ENCODE measurements at places on chromosomes 4 and X.

DNA sequence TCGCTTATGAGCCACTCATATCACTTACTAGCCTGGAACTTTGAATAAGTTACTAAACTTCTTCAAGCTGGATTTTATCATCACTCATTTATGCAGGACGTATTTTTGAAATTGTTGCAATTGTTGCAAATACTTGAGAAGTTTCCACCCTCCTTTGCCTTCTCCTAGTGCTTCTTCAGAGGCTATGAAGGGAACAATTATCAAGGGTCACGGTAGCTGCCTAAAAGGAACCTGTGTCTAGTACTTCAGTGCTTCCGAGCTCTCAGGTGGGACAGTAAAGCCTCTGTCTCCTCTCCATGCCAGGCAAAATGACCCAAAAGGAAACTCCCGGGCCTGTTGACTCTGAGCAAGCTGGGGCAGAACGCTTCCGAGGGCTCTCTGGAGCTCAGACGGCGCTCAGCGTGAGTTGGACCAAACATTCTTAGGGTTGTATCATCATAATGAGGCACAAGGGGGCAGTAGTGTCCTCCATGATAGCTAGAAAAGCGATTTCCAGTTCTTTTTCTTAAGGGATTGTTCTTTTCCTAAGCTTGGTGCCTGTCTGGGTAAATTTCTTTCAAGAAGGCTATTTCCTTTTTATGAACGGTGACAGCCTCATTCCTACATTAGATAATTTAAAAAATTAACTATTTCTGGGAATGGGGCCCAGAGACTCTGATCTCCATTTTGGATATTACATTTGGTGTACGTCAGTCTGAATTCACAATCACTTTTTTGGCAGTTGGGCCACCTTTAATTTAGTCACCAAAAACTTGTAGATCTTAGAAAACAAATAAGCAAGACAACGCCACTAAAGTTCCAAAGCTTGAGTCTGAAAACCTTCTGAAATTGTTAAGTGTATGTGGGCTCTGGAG, 73.1 kb downstream of the PACRGL start:
- DNase-seq, result peak; percentile 42

DNA sequence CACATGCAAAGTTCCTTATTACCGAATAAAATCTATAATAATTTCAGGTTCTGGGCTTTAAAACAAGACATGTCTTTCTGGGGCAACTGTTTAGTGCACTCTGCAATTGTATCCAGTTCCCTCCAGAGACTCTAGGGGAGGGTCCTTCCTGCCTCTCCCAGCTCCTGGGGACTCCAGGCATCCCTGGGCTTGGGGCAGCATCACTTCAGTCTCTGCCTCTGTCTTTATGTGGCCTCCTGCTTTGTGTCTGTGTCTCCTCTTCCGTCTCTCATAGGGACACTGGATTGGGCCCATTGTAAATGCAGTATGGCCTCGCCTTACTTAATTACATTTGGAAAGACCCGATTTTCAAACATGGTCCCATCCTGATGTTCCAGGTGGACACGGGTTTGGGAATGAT, 10.9 kb upstream of the ASMTL start:
- peak; percentile 22 for DNase-seq

- DNase-seq, result no peak
Measured at GRCh38 chr4:11397819-11398610, 30.7 kb downstream of the HS3ST1 start.

GRCh38 chrX:93319609-93320008, 353.8 kb downstream of the NAP1L3 start:
- no peak for DNase-seq

GRCh38 chrX:20487227-20487626, 220.5 kb upstream of the RPS6KA3 start:
- no peak for DNase-seq

DNA sequence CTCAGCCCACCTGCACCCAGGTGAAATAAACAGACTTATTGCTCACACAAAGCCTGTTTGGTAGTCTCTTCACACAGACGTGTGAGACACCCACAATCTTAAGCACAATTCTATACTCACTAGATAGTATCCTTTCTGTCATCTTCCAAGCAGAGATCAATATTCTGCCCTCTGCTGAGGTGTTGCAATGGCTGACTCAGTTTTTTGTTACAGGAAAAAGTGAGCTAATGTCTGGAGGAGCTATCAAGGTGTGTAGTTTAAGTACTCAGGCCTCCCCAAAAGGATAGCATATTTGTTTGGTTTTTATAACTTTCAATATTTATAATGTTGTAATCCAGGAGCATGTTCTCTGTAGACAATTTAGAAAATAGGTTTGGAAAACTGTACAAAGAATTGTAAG, 775.2 kb upstream of the POU3F4 start:
- DNase-seq, result no peak

DNA sequence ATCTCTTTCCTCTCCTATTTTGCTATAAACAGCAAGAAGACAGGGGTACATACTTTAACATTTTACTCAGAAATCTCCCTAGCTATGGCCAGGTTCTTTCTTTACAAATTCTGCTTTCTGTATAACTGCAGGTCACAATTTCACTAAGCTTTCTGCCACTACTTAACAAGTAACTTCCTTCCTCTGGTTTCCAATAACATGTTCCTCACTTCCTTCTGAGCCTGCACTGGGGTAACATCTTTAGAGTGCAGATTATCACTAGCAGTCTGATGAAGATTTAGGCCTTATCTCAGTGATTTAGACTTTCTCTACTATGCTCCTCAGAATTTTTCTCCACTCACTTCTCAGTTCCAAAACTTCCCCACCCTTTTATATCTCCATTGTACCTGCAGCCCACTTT, 1930.5 kb upstream of the AGA start:
- no peak for DNase-seq

- no peak for DNase-seq
Measured at GRCh38 chr4:101284546-101284945, 62.8 kb downstream of the PPP3CA start.

GRCh38 chr4:99810536-99810935, 6.1 kb upstream of the DAPP1 start:
- DNase-seq, result no peak

GRCh38 chr4:71698141-71698540, 85.7 kb downstream of the GC start:
- DNase-seq, result no peak

DNA sequence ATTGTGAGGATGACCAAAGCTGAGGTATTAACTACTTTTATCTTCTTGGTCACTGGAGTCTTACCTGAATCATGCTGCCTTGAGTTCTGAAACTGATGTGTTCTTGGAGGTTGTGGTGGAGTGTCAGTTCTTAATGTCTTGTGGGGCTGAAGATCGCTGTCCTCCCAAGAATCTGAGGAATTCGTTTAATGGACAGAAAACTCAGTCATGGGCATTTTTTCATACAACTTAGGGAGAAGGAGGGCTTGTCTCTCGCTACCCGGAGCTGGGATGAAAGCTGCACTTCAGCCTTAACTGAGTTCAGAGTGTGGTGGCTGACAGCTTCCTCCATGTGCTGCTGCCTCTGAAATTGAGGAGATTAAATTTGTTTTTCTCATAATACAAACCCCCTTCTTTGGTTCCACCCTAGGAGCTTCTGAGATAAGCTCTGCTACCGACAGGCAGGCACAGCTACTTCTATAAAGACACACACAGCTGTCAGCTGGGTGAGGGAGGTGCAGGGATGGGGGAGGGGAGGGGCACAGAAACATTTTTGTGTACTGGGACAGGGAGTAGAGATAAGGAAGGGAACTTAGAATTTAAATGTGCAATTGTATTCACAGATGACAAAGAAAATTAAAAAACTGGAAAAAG, 30.8 kb downstream of the RBBP7 start:
- no peak for DNase-seq

DNA sequence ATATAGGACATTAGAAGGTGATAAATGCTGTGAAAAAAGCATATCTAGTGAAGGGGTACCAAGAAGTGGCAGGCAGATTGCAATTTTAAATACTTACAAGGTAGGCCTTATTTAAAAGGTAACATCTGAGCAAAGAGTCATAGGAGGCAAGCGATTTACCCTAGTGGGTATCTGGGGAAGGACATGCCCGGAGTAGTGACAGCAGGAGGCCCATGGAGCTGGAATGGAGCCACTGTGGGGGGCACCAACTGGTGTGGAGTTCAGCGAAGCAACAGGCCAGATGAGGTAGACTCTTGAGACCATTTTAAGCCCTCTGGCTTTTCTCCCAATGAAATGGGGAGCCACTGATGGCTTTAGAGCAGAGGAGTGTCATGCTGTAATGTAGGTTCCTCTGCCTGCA, 37.3 kb downstream of the SEC24D start:
- DNase-seq, result no peak

- no peak for DNase-seq
Measured at GRCh38 chrX:96551322-96551872, 133.2 kb upstream of the DIAPH2 start.

DNA sequence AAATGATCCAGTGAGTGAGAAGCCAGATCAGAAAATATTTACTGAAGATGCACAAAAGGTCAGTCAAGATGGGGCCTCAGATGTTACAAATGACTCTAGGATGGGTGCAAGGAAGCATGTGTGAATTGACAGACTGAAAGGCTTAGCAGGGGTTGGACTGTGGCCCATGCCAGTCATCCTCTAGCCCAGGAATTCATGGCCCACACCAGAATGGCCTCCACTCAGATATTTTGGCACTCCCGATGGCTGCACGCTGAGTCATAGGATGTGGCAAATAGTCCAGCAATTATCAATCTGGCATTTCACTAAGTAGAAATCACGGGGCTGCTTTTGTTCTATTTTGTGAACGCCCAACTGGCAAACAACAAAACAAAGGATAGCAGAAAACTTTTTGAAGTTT, 406.5 kb downstream of the IQCM start:
- DNase-seq, result no peak

GRCh38 chr4:85763202-85763601, 288.3 kb downstream of the ARHGAP24 start:
- DNase-seq, result no peak
